ENCODE measurements at places on chromosomes 11 and 22.

GRCh38 chr22:37639771-37640590 lies 512 bp downstream of the SH3BP1 start:
- DNase-seq: no peak

- no peak for DNase-seq
Observed at GRCh38 chr11:49432242-49432848, 223.9 kb upstream of the FOLH1 start.

- DNase-seq: no peak
Observed at GRCh38 chr11:75635066-75635862, 33.6 kb downstream of the MAP6 start.

- DNase-seq: no peak
Observed at GRCh38 chr22:27680636-27681035, 120.9 kb downstream of the MN1 start.

DNA sequence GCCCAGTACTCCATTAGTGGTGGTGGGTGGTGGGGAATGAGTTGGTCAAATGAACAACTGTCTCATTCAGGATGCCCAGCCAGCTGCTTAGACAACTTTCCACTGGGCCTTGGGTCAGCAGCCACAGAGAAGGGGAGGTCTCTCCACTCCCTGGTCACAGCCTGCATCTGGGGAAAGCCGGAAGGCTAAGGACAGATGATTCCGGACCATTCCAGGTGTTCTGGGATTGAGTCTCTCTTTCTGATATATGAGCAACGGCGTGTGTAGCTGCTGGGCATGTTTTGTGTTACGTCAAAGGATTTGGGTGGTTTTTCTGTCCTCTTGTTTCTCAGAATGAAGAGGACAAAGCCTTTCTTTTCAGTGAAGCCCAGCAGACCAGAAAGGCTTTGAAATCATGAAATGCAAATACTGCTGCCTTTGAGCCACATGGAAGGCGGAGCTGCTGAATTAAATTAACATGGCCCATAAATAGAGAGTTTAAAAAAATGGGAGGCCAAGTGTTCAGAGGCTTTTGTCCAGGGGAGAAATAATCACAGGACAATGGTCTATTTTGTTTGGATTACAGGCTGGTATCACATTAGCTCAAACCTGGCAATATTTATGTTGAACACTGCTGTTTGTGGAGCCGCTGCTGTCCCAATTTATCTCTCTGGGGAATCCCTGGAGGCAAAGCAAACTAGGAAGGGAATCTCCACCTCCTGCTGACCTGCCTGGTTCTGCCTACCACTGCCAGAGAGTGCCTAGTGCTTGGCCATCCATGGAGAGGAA lies 234.4 kb upstream of the E2F8 start:
- DNase-seq: no peak

DNA sequence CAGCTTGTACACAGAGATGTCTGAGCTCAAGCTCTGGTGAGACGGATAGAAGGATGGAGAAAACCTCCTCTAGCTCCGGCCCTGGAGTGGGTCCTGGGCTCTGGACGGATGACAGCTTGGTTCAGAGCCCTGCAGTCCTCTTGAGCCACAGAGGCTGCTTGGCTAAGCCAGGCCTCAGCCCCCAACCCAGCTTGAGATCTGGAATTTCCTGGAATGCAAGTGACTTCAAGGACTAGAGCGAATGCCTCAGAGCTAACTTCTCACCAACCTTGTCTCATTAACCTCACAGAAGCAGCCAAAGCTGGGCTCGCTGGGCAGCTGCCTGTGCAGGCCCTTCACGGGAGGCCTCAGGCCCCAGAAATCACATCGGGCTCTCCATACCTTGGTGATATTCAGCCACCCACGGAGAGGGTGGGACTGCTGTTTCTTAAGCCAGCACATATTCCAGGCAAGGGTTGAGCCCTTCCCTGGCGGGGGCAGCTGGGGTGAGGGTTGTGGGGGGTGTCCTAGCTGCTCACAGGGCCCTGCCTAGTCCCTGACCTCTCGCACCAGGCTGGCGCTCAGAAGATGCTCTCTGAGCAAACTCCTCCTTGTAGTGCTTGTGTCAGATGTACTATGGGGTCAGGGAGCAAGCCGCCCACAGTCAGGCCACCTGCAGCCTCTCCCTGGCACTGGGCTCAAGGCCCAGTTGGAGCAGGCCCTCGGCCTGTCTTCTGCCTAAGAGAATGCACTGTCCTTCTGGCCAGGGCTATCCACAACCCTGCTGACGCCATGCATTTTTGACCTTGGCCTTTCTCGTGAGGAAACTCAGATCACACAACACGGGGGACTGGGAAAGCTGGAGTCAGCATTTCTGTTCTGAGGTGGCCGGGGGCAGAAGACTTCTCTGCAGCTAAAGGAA lies 73.6 kb upstream of the TTLL12 start:
- no peak for DNase-seq

DNA sequence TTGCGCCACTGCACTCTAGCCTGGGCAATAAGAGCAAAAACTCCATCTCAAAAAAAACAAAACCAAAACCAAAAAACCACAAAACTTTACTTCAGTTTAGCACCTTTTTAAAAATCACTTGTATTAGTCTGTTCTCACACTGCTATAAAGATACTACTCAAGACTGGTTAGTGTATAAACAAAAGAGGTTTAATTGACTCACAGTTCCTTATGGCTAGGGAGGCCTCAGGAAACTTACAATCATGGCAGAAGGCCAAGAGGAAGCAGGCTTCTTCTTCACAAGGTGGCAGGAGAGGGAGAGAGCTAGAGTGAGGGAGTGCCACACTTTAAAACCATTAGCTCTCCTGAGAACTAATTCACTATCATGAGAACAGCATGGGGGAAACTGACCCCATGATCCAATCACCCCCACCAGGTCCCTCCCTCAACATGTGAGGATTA lies 261.3 kb downstream of the TMEM135 start:
- DNase-seq: no peak

DNA sequence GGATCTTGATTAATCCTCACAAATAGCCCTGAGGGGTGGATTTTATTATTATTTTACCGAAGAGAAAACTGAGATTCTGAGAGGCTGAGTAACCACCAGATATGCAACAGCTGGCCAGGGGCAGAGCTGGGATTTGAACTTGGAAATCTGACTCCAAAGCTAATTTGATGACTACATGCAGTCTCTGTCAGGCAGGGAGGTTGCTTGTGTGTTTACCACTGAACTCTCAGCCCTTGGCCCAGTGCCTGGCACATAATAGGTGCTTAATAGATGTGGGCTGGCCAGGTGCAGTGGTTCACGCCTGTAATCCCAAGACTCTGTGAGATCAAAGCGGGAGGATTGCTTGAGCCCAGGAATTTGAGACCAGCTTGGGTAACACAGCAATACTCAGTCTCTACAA lies 121.7 kb upstream of the CRYBB3 start:
- no peak for DNase-seq

DNA sequence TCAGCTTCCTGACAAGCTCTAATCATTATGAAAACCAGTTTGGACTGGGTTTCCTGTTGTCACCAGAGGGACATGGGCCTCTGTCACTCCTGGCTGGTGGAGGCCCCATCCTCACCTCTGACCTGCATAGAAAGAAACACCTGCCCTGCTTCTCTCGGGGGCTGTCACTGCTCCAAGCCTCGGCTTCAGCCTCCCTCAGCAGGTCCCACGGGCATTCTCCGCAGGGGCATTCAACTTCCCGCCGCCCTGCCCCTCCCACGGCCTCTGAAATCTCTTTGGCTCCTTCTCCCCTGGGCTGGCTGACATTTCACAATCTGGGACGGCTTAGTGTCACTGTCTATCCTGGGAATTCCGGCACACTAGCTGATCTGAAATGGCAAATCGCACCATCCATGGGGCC lies 257.9 kb downstream of the CTTN start:
- DNase-seq: no peak

GRCh38 chr22:23263651-23264555 lies 83.6 kb downstream of the BCR start:
- DNase-seq: no peak

DNA sequence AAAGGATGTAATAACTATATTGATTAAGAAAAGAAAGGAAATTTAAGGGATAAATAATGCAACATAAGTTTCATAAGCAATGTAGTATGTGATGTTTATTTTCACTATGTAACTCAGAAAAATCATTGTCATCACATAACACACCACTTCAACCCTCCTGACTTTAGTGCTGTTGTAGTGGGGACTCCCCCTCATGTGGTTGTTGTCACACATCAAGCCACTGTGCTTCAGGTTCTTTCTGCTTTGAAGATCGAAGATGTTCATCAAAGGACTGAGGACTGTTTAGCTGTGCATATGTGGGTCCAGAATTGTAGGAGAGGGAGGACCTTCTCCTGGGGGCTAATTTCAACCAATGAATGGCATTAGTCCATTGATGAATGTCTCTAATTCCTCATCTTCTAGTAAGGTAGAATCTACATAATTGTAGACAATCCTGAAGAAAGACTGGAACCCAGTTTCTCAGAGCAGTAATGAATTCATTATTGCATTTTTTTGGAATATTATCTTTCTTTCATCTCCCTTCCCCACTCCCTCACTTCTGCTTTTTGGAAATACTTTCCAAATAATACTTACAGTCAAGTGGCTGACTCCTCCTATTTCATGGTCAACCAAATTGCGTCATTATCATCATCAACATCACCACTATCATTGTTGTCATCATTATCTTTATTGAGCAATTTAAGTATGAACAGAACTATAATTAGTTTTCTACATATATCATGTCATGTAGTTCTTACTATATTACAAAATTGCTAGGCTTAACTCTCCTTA lies 9.8 kb upstream of the CARD16 start:
- no peak for DNase-seq

GRCh38 chr11:10072841-10073240 lies 221.2 kb downstream of the SBF2 start:
- no peak for DNase-seq
